ENCODE measurements at places on chromosomes 4 and X.

- DNase-seq: no peak
Observed at GRCh38 chrX:49155243-49155899, 7.2 kb upstream of the MAGIX start.

DNA sequence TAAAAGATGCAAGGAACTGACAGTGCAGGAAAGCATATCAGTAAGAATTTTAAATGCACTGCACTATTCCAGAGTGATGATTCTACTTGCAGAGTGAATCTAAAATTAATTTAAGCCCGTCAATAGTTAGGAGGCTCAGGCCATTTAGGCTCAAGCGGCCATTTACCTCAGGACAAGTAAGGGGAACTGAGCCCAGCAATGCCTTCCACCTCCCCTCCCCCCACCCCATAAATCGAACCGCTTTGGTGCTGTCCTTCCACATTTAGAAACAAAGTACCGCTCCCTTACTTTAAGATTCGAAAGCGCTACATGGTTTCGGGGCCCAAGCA, 665 bp downstream of the RBM41 start:
- no peak for DNase-seq

- no peak for DNase-seq
Observed at GRCh38 chr4:108119199-108119800, 49.4 kb downstream of the LEF1 start.

- no peak for DNase-seq
Observed at GRCh38 chr4:79923281-79923680, 149.7 kb downstream of the ANTXR2 start.

GRCh38 chr4:100962698-100963097, 384.6 kb downstream of the PPP3CA start:
- DNase-seq: no peak

- DNase-seq: no peak
Observed at GRCh38 chrX:16664074-16664473, 14.1 kb downstream of the S100G start.

GRCh38 chr4:88147799-88148217, 10.6 kb downstream of the ABCG2 start:
- no peak for DNase-seq

GRCh38 chrX:103393487-103393886, 17.1 kb downstream of the BEX3 start:
- no peak for DNase-seq

Data from NCI-H526 treated with DMSO at 0.1 percent for 48 hours (cell line).